Amniotic stem cell (primary cell): ENCODE measurements at places on chromosomes 6 and 20.

DNA sequence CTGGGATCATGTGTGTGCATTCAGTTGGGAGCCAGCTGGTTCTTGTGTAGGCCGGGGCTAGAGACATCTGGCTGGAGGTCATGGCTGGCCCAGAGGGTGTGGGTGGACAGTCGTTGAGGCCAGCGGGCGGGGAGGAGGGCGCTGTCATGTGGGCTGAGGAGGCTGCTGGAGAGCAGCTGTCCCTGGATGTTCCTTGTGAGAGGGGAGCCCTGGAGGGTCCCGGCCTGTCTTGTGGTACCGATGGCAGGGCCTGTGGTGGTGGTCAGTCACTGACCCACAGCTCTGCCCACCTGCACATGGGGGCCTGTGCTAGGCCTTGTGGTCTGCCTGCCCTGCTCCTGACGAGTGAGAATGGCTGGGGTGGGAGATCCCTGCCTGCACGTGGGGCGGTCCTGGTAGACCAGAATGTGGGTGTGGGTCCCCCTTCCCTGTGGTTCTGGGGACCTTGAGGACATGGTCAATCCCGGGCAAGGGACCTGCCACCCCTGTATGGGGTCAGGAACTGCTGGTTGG is 1.9 kb upstream of the C20orf204 start:
- no peak for DNase-seq

DNA sequence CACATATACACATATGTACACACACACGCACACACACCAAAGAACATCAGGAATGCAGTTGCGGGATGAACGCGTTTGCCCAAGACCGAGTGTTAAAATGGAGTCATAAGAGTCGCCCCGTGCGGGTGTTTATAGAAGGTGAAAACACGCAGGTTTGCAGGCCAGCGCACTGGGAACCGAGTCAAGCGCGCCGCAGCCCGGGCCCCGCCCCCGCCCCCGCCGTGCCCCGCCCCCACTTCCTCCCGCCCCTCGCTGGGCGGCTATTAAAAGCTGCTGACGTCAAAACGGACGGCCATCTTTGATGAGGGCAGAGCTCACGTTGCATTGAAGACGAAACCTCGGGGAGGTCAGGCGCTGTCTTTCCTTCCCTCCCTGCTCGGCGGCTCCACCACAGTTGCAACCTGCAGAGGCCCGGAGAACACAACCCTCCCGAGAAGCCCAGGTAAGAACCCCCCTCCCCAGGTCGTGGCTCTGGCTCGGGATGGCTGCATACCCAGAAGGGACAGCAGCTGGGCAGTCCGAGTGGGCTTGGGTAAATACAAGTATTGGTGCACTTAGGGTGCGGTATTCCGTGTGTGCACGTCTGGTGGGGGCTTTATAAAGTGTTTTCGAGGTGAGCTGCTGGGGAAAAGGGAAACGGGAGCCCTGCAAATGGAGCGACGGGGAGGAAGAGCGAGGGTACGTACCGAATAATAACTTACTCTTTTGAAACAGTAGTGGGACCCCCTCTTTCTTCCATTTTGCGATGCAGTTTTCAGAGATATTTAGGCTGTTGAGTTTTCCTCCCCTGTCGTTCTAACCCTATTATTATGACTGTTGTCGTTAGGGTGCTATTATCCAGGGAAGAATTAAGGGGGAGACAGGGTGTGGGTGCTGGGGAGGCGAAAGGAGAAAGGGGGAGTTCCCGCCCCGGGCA is at the start of gene SNAP25:
TSS of gene SNAP25 (plus strand) at position 295 of the 916 bp plus-strand sequence. CDS start 56,662 bp downstream, outside the sequence.
- no peak for DNase-seq

DNA sequence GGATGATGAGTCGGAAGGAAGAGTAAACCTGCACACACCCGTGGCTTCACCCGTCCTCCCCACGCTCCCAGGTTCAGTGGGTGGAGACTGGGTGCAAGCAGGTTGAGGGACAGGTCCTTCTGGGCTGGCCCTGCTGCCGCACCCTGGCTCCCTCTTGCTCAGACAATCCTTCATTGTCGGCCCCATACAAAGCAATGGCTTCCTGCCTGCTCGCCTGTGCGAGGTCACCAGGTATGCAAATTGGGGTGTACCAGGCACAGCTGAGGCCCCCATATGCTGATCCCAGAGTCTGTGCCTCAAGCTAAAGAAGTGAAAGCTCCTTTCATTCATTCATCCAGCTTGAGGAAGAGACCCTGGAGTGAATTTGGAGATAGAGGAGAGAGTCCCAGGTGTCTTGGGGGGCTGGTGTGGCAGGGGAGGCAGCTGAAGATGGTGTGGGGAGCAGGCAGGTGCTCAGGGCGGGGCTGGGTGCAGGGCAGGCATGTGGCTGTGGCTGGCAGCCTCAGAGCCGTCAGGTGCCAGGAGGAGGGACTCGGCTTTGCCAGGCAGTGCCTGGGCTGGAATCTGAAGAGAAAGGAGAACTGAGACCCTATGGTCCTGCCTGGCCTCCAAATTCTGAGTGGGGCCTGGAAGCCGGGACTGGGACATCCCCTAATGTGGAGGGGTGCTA is 4.7 kb downstream of the SLCO4A1 start:
- no peak for DNase-seq

- DNase-seq = no peak
Measured at GRCh38 chr6:89555031-89555430, 83.5 kb downstream of the LYRM2 start.

DNA sequence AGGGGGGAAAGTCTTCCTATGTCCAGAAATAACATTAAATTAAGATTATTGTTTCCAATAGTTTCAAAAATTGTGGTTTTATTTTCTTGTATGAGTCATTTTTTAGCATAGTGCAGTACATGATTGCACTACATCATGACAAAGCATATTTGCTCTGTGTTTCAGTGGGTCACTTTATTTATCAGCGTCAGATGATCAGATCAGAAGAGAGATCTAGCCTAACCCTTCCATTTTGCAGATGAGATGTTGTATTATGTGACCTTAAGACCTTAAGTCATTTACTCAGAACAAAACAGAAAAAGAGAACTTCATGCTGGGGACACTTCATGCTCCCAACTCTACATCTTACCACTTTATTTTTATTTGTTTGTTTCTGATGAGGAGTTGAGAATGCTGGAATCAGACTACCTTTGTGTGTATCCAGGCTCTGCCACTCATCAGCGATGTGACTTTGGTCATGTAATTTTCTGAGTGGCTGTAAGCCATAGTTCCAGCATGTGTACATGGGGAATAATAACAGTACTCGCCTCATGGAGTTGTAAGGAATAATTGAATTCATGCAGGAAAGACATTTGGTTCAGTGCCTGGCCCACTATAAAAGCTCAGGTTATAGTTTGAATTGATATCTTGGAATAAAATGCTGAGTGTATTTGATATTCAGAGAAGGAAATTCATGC is 13.5 kb downstream of the EYA4 start:
- DNase-seq = no peak
